NCI-H187 (cell line): ENCODE measurements at places on chromosomes 11 and 22.

GRCh38 chr22:44393066-44393465, 80.3 kb upstream of the SHISAL1 start:
- no peak for DNase-seq

DNA sequence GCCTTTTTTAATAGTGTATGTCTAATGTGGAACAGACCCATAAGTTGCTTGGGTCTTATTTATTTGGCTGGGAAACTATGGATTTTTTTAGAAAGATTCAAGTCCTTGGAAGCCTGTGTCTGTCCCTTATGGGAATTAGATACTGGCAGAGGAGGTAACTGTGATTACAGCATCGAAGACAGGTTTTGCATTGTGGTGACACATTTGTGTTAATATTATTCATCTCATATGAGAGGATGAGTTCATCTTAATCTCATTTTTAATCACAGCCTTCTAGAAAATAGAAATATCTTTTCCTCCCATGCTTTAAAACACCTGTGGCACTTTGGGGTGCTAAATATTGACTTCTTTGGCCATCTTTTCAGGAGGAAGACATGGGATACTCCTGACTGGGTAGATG, 9.2 kb downstream of the TAB1 start:
- DNase-seq, result no peak

DNA sequence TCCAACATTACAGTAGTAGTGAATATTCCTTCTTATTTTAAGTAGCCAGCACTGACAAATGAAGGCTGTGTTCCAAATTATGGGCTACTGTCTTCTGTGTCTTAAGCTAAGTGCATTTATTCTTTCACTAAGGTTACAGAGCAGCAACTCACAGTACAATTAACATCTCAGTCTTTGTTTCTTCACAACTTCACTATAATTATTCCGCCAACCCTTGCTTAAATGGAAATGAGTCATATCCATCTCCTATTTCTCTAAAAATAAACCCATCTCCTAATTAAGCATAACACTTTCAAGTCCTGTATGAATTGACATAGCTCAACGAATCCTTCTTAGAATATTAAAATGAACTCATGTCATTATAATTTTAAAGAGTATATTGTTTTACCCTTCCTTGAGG, 6.7 kb downstream of the ETS1 start:
- no peak for DNase-seq

DNA sequence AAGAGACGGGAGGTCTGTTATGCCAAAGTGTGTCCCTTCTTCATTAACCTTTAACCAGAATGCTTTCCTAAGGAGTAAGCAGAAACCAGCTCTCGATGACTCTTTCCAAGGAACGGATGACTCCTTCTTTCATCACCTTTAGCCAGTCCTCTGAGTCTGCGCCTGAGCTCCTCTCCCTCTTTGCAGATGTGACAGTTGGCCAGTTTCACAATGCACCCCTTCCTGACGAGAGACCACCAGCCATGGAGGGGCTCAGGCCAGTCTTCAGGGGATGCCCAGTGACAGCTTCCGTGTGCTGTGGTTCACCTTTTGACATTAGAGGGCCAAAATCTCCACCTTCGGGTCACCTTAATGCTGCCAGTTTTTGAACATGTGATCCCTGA, 826.1 kb downstream of the TBC1D22A start:
- no peak for DNase-seq

DNA sequence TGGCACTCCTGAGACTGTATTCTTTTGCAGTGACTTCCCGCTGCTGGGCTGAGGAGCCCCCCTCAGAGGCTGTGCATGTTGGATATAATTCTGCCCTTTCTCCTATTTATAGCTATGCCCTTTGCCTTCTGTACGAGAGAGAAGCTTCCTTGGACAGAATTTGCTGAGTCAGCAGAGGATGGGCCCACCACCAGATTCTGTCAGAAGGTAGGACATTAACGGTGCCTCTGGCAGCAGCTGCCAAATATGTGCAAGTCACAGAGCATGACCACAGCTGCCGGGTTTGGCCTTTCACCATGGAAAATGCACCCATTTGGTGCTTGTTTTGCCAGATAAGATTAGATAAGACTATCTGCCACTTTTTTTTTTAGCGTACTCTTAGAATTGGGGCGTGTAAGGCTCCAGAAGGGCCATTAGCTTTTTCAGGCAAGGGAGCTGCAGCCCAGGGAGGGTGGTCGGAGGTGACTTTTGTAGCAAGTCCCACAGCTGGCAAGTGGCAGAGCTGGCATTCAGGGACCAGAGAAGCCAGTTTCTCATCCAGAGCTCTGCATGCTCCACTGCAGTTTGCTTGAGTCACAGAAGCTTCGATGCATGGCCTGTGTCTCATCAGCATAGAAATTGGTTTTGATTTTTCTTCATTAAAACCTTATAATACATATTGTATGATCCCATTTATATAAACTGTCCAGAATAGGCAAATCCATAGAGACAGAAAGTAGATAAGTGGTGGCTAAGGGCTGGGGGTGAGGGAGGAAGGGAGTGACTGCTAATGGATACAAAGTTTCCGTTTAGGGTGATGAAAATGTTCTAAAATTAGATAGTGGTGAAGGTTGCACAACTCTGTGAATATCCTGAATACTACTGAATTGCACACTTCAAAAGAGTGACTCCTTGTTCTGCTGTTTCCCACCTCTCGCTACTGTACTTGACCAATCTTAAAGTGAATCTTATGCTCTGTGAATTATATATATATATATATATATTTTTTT, 15.8 kb downstream of the UPB1 start:
- DNase-seq, result no peak

GRCh38 chr11:96082002-96082899, 158.3 kb upstream of the MTMR2 start:
- DNase-seq, result no peak

GRCh38 chr11:61922539-61922938, 5.2 kb upstream of the RAB3IL1 start:
- no peak for DNase-seq

GRCh38 chr11:67418476-67419281, 3.2 kb downstream of the CARNS1 start:
- no peak for DNase-seq

- DNase-seq, result peak; percentile 54
These were observed 213.1 kb downstream of the INSC start for GRCh38 chr11:15327786-15328231.

- DNase-seq, result no peak
These were observed 185.4 kb upstream of the E2F8 start for GRCh38 chr11:19426011-19426755.

- DNase-seq, result no peak
These were observed 14.3 kb downstream of the AMOTL1 start for GRCh38 chr11:94782446-94782845.

- no peak for DNase-seq
These were observed 37.3 kb upstream of the COMT start for GRCh38 chr22:19904174-19904856.

DNA sequence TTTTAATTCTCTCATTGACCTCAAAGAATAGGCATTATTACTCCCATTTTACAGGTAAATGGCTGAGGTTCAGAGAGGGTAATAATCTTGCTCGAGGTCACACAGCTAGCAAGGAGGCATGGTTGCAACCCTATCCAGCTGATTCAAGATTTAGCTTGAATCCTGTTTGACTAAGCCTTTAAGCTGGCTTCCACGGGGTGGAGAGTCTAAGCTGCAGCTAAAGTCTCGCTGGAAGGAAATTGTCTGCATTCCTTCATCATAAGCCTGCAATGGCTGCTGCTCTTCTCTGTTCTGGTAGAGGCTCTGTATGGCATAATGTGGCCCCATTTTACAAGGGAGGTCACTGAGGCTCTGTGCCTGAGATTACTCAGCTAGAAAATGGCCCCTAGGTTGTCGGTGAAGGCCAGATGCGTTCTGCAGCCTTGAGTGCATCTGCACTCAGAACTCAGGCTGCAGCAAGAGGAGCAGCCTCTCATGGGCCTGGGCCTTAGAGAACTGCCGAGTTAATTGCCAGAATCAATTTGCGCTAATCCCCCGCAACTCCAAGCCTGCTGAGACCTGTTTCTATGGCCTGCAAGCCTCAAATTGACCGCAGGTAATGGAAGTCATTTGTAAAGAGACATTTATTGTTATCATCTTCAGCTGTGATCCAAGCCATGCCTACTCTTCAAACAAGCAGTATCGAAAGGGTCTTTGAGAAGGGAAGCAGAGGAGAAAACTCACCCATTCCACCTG, 44.1 kb upstream of the SEZ6L start:
- no peak for DNase-seq

DNA sequence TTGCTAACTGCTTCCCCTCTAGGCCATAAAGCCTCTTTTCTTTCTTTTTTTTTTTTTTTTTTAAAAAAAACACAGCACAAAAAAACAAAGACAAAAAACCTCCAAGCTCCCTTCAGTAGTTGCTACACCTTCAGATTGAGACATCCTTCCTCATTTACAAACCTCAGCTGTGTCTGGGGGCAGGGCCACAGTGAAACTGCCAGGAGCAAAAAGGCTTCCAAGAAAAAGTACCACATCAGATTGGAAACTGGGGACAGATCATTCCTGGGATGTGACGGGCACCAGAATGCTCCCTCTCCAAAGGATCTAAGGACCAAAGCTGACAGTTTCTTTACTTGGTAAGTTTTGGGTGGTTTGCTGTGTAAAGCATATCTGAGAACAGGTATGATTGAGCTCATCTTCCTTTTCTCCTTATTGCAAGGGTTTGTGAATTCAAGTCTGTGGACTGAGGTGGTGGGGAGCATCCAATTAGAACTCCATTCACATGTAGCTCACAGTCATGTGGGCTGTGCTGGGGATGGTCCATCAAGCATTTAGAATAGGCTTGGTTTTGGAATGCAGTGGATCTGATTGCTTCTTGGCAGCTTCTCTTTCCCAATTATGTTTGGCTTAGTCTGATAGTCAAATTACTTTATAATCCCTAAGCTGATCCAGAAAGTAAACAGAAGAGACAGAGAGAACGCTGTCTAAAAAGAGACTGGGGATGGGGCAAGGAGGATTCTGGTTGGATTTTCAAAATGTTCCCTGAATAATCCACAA, 705 bp downstream of the BBOX1 start:
- DNase-seq, result no peak

- no peak for DNase-seq
These were observed 100.0 kb downstream of the WNT7B start for GRCh38 chr22:45877036-45877380.

DNA sequence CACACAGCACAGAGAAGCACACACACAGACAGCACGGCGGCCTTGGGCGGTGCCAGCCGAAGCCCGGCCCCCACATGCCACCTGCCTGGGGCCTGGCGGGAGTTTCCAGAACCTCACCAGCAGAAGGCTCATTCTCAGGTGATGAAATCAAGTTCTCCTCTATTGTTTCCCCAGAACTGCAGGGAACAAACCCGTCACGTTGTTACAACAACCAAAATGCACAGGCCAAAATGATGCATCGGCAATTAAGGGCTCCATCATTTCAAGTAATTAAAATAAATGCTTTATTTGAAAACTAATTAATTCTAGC, 30.8 kb downstream of the GNB1L start:
- no peak for DNase-seq

GRCh38 chr11:47464483-47464882, 15.5 kb upstream of the RAPSN start:
- peak; percentile 97 for DNase-seq

- DNase-seq, result no peak
These were observed 713.1 kb upstream of the ARHGAP42 start for GRCh38 chr11:99973993-99974392.

DNA sequence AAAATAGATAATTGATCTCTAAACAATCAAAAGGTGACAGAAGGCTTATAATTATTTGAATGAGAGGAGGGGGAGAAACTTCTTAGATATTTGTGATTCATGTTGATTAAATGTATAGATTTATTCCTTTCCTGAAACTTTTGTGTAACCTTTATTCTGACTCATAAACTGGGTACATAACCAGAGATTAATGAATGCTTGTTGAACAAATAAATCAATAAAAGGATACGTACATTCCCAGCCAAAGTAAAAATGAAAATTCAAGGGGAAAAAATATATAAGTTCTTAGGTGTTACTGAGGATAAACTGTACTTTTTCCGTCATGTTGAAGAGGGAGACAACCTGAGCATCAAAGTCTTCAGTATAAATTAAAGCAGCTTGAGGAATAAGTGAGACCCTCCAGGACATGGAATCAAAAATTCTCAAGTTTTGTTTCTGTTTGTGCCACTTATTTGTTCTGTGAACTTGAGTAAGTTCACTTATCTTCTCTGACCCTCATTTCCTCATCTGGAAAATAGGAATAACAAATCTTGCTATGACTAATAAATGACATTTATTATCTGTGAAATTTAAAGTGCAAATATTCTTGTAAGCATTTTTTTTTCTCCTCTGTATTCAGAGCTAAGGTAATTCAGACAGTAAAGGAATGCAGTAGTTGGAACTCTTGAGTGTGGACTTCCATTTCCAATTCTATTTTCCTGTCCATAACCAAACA, 195.4 kb downstream of the METTL15 start:
- no peak for DNase-seq

DNA sequence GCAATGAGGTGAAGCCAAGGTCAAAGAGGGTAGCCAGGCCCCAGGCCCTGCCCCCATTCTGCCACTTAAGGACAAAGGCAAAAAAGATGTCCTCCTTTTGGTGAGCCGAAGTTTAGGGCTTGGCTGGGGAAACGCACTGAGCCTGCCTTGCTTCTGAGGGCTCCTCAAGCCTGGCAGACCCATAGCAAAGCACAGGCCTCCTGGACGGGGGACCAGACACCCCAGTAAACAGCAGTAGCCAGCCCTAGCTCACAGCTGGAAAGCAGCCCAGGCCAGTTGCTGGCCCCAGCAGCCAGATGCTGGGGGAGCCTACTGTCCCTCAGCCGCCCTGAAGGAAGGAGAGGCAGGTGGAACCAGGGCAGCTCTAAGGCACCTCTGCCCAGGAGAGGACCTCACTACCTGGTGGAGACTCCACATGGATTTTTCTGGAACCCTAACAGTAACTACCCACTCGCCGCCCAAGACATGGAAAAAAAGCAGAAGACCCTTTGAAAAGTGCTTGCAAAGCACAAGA, 3.8 kb upstream of the PYGM start:
- DNase-seq, result no peak

DNA sequence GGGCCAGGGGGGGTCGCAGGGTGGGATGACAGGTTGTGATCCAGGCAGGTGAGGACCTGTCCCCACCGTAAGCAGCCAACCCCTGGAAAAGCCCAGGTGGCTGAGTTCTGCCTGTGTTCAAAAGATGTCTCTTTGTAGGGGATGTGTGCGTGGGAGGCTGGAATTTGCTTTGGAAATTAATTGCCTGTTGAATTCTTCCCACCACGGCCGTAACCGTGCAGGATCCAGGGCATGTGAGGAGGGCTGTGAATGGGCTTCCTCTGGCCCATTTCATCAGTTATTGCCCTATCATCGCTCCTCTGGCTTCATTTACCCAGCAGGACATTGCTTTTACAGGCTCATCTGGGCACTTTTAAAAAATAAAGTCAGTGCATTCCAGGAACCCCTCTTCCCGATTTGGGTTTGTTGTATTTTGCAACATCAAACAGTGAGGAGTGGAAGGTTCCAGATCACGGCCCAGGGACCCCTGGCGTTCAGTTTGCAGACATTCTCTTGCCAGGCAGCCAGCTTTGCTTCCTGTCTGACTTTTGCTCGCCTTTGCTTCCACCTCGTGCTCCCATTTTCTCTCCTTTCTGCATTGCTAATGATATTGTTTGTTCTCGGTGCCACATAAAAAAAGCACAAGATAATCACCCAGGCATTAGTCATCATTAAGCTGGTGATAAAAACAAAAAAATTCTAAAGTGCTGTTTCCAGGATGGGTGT, 1306.6 kb downstream of the BRD1 start:
- DNase-seq, result no peak
